Effector memory CD8-positive, alpha-beta T cell (primary cell): ENCODE measurements at places on chromosomes 4 and X.

DNA sequence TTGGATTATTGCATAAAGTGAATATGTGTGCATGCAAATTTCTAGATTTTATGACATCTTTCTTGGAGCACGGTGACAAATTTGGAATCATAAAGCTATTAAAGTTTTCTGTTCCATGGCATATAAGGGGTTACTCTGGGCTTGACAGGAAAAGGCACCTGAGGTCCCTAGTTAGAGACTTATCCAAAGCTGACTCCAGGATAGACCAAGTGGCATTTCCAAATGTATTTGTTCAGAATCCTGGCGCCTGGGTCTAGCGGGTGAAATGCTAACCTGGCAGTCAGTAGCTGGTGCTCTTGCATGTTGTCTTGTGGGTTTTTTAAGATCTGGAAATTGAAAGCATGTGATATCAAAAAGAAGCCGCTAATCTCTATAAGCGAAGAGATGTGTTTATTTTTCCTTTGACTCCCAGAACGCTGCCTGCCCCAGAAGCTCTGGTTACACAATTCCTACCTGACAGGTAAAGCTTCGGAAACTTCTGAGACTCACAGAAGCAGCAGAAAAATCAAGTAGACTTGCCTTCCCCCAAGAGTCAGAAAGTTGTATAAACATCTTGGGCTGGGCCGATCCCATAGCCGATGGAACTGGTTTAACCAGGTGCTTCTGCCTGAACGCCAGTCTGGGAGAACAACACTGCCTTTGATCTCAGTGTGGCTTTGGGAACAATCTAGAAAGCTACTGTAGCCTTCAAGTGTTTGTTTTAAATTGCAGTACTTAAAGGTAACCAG is 12.9 kb upstream of the ZCCHC4 start:
- no peak for DNase-seq

DNA sequence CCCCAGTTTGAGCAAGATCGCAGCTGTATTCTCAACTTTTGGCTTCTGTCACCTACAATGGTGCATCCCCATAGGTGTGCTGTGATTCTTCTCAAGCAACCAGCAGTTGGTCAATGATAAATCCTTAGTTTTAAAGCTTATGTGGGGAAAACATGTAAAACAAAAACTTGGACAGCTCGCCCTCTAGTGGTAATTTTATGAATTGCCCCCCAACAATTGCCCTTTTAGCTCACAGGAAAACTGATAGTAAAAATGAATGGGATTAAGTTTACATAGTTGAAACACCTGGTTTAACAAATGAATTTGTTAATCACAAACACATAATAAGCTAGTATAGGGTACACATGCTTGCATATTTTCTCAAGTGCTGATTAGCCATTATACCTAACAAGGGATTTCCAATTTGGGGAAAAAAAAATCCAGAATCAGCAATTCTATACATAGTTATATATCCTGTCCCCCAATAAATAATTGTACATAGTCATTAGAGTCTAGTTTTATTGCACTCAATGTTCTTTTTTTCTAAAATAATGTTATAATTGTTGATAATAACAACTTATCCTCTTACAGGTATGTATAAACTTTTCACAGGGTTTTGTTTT is 30.1 kb downstream of the TEX13A start:
- no peak for DNase-seq

DNA sequence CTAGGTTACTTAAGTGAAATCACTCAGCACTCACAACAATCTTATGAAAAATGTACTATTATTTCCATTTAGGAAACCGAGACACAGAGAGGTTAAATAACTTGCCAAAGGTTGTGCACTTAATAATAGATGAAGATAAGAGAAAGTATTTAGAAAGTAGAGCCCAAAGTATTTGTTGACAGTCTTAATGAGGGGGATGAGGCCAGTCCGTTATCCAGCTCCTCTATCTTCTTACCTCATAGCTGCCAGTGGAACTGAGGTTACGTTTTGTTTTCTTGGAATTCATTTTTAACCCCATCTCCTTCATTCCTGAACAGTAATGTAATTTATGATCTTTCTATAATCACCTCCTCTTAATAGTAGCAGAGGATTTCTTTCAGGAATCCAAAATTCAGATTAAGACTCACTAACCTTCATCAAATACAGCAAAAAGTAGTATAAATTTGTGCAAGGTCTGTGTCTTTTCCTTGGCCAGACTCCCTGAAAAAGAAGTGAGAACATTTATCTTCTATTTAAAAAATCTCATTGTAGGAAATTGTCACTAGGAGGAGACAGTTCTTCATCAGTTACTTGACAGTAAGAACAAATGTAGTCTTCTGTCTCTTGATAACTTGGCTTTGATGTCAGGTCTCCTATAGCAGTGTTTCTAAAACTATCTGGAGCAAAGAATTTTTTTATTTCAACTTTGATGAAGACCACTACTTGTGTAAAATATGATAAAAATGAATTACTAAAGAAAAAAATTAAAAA is 35.5 kb downstream of the F8 start:
- DNase-seq: no peak

DNA sequence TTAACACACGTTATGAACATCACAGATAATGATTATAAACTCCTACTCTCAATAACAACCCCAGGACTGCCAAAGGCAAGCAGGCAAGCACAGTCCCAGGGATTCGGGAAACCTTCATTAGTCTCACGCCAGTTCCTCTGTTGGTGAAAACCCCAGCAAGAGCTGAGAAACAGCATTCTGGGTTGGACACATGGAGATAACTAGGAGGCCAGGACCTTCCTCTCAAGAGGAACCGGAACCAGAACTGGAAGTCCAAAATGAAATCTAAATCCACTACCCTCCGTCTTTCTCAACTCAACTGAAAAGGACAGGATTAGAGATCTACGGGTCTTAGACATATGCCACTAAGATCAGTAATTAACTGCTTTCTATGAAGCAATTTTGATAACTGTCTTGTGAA is 3.8 kb downstream of the VEGFC start:
- DNase-seq: no peak

GRCh38 chr4:13535118-13535517 is 9.2 kb downstream of the NKX3-2 start:
- DNase-seq: no peak

DNA sequence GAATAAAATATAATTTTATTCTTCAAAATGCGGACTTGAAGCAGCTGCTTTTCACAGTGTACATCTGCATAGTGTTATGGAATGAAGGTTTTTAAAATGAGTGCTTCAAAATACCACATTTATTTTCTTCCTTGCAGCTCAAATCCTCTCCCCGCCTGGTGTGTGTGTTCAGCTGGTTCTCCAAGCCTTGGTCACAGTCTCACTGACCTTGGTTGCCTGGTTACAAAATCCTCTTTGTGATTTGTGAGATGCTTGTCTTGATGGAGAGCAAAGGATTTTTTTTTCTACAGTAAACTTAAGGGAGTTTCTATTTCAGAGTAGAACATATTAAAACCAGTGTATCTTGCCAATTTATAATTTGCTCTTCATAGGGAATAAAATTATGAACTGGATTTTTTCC is 139.2 kb downstream of the PCDH18 start:
- no peak for DNase-seq

- no peak for DNase-seq
These were observed at the start of gene JADE3 for GRCh38 chrX:46912098-46912602. Gene JADE3, plus strand, starts transcription at chrX:46912421. Its CDS starts 72,474 bp downstream, at chrX:46984895.

DNA sequence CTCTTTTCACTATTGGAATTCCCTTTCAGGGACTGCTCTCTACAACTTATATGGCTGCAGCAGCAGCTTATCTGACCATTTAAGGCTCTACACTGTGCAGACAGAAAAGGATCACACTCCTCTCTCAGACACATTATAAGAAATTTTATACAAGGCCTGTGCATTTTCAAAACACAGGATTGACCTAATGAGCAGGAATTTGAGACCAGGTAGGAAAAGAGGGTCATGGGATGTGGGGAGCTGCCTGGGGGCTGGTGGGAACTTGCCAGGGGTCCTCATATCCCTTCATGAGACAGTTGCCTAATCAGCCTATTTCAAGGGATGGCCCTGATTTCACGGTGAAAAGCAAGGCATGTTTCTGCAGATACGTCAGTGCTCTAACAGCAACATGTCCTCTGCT is 77.1 kb downstream of the SORBS2 start:
- no peak for DNase-seq

DNA sequence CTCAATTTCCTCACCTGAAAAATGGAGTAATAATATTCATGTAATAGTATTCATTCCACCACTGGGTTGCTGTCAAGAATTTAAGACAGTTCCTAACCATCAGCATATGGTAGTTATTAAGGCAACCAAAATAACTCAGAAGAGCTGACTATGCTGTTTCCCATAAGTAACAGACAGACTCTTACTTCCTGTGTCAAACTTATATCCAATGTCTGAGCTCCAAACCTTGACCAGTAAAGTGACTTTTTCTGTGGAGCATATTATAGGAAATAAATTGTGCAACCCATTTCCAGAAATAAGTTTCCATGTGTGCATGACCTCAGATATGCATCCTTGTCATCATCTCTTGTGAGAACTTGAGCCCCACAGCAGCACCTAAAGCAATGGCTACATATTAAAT is 78.8 kb downstream of the HADH start:
- DNase-seq: no peak
